ENCODE measurements at places on chromosomes 1 and 21.

GRCh38 chr1:219495737-219496408 lies 117.0 kb downstream of the ZC3H11B start:
- no peak for DNase-seq

- DNase-seq = no peak
Observed at GRCh38 chr1:227952374-227953021, 4.8 kb upstream of the WNT9A start.

DNA sequence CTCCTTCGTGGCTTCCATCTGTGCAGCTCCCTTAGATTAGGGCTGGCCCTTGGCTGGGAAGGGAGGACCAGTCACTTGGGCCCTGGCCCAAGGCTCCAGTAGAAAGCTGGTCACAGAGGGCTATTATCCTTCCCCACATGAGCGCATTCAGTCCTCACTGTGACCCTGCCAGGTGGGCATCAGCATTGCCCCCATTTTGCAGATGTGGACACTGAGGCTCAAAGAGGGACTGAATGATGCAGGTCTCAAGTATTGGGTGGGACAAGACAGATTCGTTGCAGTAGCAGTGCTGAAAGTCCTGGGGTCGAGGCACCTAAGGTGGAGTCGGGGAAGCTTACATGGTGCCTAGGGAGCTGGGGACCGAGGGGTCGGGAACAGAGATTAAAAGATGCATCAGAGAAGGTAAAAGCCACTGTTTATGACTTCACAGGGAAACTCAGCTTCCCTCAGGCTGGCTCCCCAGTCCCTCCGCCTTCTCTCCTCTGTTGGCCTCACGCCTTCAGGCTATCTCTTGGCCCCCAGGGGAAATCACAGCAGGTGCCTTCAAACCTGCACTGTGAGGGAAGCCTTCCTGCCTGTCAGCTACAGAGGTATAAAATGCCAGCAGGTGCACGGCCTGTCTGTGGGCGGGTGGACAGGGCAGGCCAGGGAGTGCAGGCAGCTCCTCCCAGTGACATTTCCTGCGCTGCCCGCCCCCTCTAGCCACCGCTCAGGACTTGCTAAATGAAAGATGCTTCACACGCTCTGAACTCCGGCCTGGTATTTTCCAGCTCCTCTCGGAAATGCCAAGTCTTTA lies 178.4 kb downstream of the GRIK3 start:
- DNase-seq = no peak

DNA sequence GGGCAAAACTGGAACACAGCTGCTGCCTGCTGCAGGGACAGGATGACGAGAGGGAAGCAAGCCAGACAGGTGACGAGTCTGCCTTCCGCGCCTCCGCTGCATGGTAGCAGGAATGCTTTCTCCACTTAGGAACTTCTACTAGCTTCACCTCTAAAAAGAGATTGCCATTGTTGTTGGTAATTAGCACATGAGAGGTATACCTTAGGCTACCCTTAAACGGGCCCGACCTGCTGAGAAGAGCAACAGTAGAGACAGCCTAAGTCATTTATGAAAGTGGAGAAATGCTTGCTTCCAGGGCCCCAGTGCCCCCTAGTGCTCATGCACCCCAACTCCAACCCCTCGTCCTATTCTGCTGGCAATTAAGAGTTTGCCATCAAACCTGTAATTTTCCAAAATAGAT lies 96.9 kb upstream of the AKT3 start:
- DNase-seq = peak; percentile 58

- no peak for DNase-seq
Observed at GRCh38 chr1:79441238-79441637, 434.7 kb upstream of the ADGRL4 start.

GRCh38 chr1:15883326-15883725 lies 35.8 kb downstream of the SPEN start:
- DNase-seq = no peak
